SW480 (cell line): ENCODE measurements at places on chromosomes 2 and 18.

GRCh38 chr2:99648178-99648844 lies 158.5 kb upstream of the REV1 start:
- DNase-seq = no peak

DNA sequence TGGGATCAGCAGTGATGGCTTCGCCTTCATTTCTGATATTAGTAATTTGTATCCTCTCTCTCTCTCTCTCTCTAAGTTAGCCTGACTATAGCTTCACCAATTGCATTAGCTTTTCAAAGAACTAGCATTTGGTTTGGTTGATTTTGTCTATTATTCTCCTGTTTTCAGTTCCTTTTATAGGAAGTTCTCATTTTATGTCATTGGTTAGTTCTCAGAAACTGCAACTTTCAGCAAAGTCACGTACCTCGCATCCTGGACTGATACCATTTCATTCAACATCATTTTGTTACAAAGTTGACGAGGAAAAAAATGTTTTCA lies 450.8 kb downstream of the EIPR1 start:
- no peak for DNase-seq

GRCh38 chr18:44388329-44388728 lies 292.4 kb upstream of the SETBP1 start:
- no peak for DNase-seq

DNA sequence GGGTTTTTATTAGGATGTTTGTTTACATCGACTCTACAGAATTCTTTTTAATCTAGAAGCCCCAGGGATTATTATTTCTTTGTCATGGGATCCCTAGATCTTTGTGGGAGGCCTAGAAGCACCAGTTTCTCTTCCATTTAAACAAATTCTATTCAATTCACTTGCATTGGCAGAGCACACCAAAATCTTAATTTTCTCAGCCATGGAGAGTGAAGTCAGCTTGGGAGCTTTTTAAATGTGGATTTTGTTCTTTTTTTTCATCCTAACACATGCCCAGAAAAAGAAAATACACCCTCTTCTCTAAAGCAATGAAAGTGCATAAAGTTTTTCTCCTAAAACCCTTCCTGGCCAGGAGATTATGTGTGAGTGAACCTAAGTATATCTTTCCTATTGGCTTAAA lies 38.5 kb downstream of the CDCA7 start:
- no peak for DNase-seq

- no peak for DNase-seq
These were observed 16.8 kb downstream of the AFF3 start for GRCh38 chr2:100125626-100126025.

DNA sequence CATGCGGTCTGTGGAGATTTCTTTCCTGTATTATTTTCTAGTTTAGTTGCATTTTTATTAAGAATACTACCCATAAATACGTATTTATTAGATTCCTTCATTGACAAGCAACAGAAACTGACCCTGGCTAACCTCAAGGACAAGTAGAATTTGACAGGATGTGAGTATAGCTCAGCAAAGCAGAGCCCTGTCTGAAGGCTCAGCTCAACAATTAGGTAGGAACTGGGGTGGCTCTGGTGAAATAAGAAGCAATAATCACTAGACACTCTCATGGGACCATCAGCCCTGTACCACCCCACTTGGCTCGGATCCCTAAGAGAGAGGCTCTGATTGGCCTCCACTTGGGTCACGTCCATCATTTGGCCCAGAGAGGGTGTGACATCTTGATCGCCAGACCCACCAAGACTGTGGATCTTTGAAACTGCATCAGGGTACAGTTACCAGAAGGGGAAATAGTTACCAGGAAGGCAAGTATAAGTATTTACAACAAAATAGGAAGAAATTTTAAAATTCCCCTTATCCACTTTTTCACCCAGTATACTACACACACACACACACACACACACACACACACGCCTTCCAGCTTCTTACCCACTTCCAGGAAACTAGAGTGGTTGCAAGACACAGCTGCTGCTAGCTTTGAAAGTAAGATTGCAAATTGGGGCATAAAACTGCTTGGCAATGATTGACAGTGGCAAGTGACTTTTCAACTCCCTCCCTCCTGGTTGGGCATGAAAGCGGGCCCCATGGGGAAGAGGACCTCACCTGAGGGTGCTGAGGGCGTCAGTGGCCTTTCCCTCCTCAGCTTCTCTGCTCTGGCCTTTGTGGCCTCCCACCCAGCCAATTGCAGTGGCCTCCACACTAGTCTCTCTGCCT lies 41.8 kb downstream of the KCTD18 start:
- no peak for DNase-seq
